ENCODE measurements at places on chromosomes 6 and 20.

DNA sequence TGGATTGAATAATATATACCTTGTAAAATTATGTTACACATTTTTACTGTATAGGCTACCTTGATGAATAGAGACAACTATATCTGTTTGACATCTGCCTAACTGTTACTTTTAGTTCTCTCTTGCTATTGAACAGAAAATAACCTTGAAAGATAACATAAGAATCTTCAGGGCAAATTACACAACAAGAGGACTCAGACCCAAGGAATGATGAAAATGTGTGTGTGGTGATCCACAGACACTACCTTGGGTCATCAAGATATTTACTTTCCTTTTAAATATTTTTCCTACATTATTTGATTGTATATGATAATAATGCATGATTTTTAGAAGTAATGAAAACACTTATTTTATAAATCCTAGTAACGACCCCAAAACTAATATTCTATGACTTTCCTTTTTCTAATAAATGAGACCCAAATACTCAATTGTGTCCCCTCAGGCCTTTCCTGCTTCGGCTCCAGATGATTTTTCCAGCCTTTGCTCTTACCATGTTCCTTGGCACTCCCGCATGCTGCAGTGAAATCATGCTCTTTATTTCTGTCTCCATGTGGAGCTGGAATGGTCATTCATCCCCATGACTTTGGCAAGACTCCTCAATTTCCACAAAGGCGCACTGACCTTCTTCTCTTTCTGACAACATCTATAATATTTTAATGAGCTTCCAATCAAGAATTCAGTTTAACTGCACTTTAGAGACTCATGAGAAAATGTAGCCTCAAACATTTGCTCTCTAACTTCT is 187.6 kb downstream of the EPM2A start:
- no peak for DNase-seq

- no peak for DNase-seq
Observed at GRCh38 chr6:2917801-2918445, 14.8 kb upstream of the SERPINB9 start.

GRCh38 chr20:60299951-60300350 is 341.7 kb downstream of the CDH26 start:
- no peak for DNase-seq

DNA sequence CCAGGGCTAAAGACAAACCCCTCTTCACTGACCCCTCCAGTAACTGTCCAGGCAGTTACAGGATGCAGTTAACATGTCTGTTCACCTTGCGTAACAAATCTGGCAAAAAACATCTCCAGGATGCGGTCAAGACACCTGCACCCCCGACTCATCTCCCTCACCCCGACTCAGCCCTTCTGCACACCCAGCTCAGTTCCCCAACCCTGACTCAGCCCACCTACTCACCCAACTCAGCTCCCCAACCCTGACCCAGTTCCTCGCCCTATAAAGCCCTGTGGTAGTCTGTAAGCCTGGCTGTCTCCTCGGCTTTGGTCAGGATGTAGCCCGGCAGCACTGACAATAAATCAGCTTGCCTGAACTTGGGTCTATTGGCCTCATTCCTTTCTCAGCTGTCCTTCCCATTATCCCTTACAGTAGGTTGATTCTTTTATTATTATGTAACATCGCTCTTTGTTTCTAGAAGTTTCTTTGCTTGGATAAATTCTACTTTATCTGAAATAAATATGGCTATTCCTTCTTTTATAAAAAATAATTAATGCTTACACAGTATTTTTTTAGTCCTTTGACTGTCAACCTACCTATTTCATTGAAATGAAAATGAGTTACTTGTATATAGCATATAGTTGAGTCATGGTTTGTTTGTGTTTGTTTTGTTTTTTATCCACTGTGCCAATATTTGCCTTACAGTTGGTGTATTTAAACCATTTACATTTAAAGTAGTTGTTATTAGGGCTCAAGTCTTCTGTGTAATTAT is 12.9 kb upstream of the ADTRP start:
- no peak for DNase-seq

- no peak for DNase-seq
Observed at GRCh38 chr6:121033091-121033490, 301.2 kb downstream of the TBC1D32 start.

DNA sequence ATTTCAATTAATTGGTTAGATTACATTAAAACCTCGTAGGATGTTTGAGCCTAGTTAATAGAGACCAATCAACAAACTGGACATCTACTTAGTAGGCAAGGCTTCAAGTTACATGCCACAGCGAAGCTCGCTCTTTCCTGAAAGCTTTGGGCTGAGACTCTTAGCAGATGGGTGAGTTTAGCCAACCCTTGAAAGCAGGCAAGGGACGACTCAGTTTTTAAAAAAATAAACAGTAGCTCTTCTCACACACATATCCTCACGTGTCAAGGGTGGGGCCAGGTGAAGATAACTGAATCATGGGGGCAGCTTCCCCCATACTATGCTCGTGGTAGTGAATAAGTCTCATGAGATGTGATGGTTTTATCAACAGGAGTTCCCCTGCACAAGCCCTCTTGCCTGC is 775 bp downstream of the MTFR2 start:
- no peak for DNase-seq

GRCh38 chr20:39877788-39878187 is 811.2 kb downstream of the MAFB start:
- no peak for DNase-seq

DNA sequence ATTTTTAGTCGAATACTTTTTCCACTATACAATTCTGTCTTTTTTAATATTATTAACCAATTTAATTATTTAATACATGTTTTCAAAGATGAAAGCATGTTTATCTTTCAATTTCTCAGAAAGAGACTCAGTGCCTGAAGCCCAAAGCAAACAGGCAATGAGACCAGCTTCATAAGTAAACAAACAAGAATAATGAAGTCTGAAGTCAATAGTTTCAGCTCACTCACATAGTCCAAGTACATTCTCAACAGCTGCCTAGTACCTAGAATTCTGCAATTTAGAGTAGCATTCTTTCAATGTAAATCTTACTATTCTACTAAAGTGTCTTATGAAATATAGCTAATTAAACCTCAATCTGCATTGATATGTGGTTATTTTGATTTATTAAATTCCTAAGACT is 626.5 kb upstream of the NRSN1 start:
- no peak for DNase-seq

DNA sequence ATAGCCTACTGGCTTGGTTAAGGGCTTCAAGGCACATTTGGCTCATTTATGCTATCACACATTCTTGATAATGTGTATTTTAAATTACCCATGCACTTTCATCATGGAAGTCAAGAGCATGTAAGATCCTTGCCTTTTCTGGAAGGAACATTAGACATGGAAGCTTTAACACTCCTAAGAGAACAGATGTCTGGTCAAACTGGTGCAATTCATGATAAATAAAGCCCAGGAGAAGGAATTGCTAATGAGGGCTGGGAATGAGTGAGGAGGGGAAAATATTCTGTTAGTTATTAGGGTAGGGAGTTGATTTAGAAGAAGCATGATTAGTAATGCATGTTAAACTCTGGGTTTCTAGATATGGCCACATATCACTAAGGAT is 688.6 kb upstream of the CITED2 start:
- DNase-seq = no peak

- DNase-seq = no peak
Observed at GRCh38 chr6:64750910-64751309, 956.1 kb downstream of the EYS start.

- no peak for DNase-seq
Observed at GRCh38 chr6:152879681-152880080, 103.2 kb downstream of the FBXO5 start.

- no peak for DNase-seq
Observed at GRCh38 chr6:14068133-14068532, 49.4 kb upstream of the CD83 start.

DNA sequence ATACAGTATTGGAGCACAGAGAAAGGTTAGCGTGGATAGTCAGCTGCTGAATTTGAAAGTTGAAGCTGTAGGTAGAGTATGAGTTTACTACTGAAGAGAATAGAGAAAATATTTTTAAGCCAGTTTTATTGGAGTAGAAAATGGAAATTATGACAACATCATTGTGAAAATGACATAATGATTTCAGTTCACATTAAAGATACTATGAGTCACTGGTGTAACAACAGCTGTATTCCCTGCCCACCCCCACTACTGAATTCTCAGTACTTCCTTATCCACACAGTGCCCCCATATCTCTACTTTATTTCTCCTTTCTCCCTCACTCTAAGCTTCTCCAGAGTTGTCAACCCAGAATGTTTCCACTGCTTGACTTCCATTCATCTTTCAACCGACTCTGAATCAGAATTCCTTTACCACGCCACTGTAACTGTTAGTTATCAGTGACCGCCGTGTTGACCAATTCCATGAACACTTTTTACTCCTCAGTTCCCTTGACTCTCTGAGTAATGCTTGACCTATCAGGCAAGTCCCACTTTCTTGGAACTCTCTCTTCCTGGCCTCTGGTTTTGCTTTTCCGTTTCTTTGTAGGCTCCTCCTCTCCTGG is 139.6 kb downstream of the AIG1 start:
- no peak for DNase-seq

DNA sequence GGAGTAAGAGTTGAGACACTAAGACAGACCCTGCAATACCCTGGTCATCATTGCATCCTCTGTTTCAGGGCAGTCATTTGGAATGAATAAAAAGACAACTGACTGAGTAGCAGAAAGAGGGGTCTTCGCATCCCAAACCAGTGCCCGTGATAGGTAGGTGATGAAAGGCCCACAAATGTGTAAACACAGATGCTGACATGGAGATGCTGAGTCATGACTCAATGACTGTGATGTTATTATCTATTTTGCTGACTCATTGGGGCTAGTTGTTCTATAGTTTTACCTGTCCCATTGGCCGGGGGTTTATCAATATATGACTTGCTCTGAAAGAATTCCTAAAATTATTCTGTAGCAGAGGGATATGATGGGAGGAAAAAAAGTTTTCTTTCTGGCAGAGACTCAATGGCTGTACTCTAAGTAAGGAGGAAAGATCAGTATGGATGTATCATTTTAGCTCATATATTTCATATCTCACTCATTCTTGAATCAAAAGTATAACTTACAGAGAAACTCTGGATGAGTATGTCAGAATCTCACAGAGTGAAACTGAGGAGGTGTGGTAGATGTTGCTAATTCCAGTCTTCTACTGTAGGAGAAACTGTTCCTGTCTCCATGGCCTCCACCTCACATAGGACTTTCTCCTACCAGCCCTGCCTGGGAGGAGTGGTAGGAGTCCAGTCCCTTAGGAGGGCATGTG is 119.9 kb upstream of the PREP start:
- DNase-seq = no peak

GRCh38 chr6:125791820-125792165 is 1.0 kb downstream of the NCOA7 start:
- DNase-seq = no peak

DNA sequence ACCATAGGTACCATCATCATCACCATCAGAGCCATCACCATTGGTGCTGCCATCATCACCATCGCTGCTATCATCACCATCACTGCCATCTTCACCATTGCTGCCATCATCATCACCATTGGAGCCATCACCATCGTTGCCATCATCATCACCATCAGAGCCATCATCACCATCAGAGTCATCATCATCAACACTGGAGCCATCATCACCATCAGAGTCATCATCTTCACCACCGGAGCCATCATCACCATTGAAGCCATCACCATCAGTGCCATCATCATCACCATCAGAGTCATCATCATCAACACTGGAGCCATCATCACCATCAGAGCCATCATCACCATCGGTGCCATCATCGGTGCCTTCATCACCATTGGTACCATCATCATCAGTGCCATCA is 338.7 kb downstream of the TAF4 start:
- no peak for DNase-seq

DNA sequence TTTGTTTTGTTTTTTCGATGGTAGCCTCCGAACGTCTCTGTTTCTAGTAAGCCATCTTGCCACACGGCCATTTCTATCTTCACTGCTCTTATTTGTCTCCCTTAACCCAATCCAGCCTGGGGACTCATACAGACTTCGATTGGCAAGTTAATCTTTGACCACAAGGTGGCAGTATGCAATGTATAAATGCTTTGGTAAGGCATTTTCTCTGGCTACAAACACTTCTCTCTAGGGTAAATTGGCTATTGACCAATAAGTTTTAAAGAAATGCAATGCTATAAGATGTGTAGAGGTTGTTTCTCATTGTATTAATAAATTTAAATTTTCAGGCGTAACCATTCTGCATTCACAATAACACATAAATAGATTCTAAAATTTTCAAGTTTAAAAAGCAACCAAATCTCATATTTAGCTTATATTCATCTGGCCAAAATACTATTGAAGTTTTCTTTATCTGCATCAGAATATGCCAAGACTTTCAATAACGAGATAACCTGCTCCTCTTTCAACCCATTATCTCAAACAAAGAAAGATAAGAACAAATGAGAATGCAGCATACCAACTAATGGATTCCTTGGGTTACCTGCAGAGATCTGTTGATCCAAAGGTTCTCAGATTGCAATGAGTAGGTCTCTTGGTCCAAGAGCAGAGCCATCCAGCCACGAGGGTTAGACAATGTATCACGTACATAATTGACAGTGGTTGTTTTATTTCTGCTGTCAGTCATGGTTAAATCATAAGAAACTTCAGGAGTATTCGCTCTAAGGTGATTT is 231.9 kb downstream of the PKHD1 start:
- DNase-seq = no peak

GRCh38 chr6:159305804-159306537 is 136.8 kb downstream of the FNDC1 start:
- no peak for DNase-seq

DNA sequence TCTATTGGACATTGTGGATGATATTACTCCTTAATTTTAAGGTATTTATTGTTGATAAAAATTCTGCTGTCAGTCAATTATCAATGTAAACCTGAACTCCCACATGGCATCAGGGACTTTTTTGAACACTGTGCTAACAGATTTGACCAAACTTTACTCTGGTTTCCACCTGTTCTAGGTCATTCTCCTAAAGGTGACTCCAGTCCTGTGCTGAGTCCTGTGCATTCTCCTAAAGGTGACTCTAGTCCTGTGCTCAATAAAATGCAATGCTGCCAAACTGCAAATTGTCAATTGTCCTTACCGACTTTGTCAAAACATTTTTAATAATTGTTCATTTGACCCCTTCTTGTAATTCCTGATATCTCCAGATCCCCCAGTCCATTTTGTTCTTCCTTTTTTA is 408.4 kb upstream of the EPHA7 start:
- no peak for DNase-seq

GRCh38 chr6:68559716-68560115 is 75.4 kb upstream of the ADGRB3 start:
- no peak for DNase-seq

DNA sequence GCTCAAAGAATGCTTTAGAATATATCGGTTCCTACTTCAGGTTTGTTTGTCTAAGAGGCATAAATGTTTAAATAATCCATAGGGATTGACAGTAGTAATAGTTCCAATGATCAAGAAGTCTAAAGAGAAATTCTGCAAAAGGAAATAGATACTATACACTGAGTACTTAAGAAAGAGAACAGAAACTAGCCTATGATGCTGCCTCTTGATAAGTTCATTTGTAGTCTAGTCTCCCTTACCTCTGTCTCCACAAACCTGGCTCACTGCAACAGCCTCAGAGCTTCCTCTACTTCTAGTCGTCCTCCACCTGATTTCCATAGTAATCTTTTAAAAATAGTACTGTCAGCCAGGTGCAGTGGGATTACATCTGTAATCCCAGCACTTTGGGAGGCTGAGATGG is 511.8 kb downstream of the LMBRD1 start:
- DNase-seq = no peak

GRCh38 chr20:1652960-1653359 is 4.6 kb downstream of the SIRPG start:
- DNase-seq = no peak

All from stimulated activated CD4-positive, alpha-beta T cell treated with anti-CD3 and anti-CD28 coated beads, Interleukin-12 subunit alpha, Interleukin-12 subunit beta, amount 100 ng/mL, for 4 hours (primary cell).